ENCODE measurements at places on chromosomes 1 and 21.

DNA sequence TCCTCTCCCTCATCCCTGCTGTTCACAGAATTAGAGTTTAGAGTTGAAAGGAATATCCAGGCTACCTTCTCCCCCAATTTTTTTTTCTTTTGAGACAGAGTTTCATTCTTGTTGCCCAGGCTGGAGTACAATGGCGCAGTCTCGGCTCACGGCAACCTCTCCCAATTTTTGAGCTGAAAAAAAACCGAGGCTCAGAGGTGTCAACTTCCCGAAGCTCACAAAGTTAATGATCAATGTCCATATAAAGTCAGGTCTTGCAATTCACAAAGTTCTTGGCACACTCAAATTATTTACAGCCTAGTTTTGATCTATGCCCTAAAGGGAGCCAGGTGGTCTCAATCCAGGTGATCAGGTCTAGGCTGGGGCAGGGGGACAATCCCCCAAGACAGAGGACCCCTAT, 797 bp upstream of the LEFTY1 start:
- DNase-seq = no peak

- DNase-seq = no peak
Measured at GRCh38 chr21:33643658-33644311, 1.5 kb downstream of the ITSN1 start.

- DNase-seq = no peak
Measured at GRCh38 chr1:109383087-109383779, 14.5 kb downstream of the SORT1 start.

DNA sequence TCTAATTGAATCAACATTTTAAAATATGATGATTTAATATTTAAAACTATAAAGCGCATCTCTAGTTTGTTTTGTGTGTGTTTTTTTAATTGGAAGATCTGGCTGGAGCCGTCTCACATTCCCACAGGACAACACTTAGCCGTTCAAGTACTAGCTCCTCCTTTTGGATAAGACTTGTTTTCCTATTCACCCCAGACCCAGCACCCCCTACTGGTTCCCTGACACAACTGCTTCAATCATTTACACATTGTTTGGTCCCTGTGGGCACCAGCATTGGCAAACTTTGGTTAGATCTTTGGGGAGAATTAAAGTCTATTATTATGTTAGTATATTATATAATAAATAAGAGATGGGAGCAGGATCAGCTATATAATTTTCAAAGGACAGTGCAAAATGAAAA, 34.5 kb downstream of the TYW3 start:
- DNase-seq = no peak

GRCh38 chr1:63463248-63463647, 59.8 kb downstream of the ITGB3BP start:
- DNase-seq = no peak

DNA sequence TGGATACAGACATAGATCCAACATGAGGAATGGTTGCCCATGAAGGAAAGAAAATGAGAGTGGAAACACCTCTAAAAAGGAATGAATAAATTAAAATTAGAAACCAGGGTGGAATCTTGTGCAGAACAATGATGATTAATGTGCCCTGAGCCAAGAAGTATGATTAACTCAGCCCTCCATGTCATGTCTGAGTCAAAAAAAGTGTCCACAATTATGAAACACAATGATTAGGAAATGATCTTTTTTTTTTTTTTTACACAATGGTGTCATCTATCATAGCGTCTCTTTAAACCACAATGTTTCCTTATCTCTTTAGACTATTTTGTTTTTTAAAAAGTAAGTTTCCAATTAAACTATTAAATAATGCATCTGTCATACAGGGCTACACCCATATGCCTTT, 78.9 kb upstream of the RAB4A start:
- DNase-seq = no peak

- DNase-seq = no peak
Measured at GRCh38 chr1:25863486-25864262, 4.4 kb upstream of the AUNIP start.

- no peak for DNase-seq
Measured at GRCh38 chr1:89546082-89546889, 21.7 kb downstream of the LRRC8B start.

GRCh38 chr1:226654046-226654667, 84.9 kb downstream of the ITPKB start:
- DNase-seq = no peak

DNA sequence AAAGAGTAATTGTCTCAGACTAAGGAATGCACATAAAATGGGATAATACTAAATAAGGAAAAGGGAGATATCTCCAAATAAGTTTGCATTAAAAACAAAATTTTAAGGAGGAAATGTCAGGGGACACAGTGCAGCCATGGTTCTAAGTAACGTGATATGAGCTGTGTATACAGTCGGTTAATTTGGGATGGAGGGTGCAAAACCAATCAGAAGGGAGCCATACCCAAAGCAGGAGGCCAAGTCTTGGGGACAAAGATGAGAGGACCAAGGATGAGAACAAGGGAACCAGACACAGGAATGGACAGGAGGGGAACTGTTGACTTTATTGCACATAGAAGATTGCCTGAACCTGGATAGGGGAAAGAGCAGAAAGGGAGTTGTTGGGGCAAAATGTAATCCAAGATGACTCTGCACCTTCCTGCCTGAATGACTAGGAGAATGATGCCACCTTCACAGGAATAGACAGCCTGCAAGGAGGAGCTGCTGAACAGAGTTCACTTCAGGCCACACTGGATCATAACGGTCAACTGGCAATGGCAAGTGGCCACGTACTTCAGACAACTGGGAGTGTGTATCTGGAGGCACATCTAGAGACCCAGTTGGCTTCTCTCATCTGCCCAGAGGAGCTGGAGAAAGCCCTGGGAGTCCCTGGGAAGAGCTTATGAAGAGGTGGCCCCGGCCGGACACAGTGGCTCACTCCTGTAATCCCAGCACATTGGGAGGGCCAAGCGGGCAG, 22.0 kb upstream of the BOLA1 start:
- DNase-seq = no peak

- DNase-seq = peak; percentile 43
Measured at GRCh38 chr1:29648026-29648425, 411.7 kb downstream of the PTPRU start.

DNA sequence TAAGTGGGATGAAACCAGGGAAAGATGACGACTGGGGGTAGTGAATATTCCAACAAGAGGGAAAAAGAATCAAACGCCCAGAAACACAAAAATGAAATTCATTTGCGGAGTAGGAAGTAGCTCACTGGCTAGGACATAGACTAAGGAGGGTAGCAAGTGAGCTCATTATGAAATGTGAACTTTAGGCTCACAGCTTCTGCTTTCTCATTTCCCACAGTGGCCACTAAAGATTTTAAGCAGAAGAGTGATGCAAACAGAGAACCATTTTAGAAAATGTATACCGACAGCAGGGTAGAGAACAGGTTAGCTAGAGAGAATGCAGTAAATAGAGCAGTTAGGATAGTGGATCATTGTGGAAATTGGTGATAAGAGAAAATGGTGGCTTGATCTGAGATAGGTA, 3.5 kb downstream of the CD48 start:
- DNase-seq = no peak

GRCh38 chr1:171431994-171432393, 53.3 kb upstream of the PRRC2C start:
- DNase-seq = no peak

GRCh38 chr1:220787069-220787619, 431 bp downstream of the MTARC1 start:
- DNase-seq = no peak

GRCh38 chr1:31674626-31675025, 29.2 kb downstream of the COL16A1 start:
- no peak for DNase-seq

- DNase-seq = no peak
Measured at GRCh38 chr1:8473121-8473875, 155.4 kb downstream of the SLC45A1 start.

DNA sequence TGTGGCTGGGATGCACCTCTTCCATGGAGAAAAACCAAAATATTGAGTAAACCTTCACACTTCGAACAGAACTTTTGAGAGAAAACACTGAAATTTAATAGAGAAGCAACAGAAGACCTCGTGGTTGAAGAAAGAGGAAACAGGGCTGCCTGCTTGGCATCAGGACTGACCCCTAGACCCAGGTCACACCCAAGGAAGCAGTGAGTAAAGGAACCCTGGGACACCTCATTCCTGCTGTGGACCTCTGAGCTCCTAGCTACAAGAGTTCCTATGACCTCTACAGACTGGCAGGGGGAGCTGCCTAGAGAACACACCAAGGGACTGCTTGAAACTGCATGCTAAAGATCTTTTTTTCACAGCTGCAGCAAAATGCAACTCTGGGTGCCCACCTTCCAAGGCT, 67.8 kb downstream of the FASLG start:
- DNase-seq = no peak

GRCh38 chr1:224749916-224750315, 133.8 kb downstream of the CNIH3 start:
- no peak for DNase-seq

- no peak for DNase-seq
Measured at GRCh38 chr1:3634059-3634800, 9.4 kb downstream of the TPRG1L start.

- DNase-seq = no peak
Measured at GRCh38 chr1:106502659-106503058, 553.8 kb upstream of the PRMT6 start.

DNA sequence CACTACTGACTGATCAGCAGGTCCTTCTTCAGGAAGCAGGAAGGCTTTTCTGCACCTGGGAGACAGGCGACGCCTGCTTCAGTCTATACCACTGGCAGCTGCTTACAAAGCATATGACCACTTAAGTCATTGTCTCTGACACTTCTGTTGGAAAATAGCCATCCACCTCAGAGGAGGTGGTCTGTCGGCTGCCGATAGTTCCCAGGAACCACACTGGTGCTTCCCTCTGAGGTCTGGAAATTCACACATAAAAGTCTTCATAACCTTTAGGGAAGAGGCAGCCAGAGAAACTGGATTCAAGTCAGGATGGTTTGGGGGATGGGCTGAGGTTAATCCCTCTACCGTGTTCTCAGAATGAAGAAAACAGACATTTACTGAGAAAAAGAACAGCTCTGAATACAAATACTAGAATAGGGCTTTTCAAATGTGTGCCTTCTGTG, 15.6 kb upstream of the SRP9 start:
- no peak for DNase-seq

- DNase-seq = no peak
Measured at GRCh38 chr1:221637641-221638041, 104.2 kb downstream of the DUSP10 start.

GRCh38 chr1:61173118-61173517, 90.8 kb downstream of the NFIA start:
- no peak for DNase-seq

DNA sequence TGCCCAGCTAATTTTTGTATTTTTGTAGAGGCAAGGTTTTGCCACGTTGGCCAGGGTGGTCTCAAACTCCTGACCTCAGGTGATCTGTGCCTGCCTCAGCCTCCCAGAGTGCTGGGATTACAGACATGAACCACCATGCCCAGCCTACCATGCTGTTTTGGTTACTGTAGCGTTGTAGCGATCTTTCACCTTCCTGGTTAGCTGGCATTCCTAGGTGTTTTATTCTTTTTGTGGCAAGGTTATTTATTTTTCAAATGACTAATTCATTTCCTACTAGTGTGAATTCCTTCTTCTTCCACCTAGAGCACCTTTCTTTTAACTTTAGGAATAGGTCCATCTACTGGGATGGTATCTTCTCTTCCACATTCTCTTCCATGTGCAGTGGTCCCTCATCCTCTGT, 29.3 kb downstream of the TMEM200B start:
- no peak for DNase-seq

- no peak for DNase-seq
Measured at GRCh38 chr1:202599669-202600431, 110.4 kb downstream of the SYT2 start.

DNA sequence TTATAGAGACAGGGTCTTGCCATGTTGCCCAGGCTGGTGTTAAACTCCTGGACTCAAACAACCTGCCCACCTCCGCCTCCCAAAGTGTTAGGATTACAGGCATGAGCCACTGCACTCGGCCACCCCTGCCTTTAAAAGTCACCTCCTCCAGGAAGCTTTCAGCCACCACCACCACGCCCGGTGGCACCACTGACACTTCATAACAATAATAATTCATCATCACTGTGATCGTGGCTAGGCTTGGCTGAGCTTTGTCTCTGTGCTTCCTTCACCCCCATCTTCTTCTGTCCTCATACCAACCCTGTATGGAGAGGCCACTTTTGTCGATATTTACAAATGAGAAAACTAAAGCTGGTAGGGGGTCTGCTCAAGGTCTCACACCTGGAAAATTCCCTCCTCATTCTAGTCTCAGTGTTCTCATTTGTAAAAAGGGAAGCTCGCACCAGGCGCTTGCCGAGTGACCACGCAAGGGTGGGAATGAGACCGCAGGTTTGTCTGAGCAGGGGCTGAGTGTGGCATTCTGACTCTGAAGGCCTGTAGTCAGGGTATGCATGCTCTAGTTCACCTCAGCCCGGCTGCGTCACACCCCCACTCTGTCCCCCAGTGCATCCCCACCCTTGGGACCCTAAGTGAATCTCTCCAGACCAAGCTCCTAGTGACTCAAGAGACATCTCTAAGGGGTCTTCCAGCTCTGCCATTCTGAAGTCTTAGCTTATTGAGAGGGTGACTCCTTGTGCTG, 12.9 kb upstream of the EPHA2 start:
- DNase-seq = no peak

DNA sequence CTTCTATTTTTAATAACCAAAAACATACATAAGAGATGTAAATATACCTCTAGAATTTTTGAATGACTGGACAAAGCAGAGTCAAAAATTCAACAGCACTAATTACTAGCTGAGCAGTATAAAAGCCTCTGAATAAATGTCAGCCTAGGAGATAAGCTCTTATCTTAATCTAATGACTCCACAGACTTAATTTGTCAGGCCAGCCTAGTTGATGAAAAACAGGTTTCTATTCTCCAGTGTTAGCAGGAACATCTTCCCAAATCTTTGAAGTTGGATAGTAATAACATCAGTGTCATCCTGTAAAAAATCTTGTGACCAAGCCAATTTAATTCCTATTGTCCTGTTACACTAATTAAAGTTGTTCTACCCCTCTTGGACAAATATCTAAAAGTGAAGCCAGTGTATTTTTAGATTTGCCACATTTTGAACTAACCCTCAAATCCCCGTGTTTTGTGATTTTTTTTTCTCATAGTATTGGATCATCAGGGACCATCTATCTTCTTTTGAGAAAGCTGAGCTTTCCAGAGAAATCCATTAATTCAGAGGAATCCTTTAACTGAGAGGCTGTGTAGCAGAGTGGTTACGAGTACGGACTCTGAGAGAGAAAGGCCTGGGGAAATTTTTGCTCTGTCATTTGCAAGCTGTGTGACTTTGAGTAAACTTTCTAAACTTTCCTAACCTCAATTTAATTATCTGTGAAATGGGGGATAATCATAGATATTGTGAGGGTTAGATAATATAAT, 41.2 kb downstream of the LMO4 start:
- no peak for DNase-seq

GRCh38 chr1:78839704-78840277, 166.7 kb downstream of the ADGRL4 start:
- no peak for DNase-seq

- no peak for DNase-seq
Measured at GRCh38 chr21:38721958-38722357, 83.8 kb upstream of the ETS2 start.
